ENCODE measurements at places on chromosomes 7 and 10.

DNA sequence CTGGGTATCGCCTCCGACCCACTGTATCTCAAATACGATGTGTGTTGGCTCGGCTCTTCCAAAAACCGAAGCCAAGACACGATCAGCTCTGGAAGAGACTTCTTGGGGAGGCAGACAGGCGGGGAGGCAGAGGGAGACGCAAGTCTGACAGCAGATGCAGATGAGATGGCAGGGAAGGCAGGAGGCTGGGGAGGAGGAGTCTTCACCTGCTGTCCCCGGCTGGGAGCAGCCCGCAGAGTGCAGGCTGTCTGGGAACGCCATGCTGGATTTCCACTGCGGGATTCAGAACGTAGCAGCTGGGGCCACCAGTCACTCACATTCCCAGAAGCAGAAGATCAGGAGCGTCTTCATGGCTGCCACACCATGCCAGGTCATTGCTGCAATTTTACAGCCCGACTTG is 29.4 kb downstream of the CTBP2 start:
- DNase-seq = no peak

DNA sequence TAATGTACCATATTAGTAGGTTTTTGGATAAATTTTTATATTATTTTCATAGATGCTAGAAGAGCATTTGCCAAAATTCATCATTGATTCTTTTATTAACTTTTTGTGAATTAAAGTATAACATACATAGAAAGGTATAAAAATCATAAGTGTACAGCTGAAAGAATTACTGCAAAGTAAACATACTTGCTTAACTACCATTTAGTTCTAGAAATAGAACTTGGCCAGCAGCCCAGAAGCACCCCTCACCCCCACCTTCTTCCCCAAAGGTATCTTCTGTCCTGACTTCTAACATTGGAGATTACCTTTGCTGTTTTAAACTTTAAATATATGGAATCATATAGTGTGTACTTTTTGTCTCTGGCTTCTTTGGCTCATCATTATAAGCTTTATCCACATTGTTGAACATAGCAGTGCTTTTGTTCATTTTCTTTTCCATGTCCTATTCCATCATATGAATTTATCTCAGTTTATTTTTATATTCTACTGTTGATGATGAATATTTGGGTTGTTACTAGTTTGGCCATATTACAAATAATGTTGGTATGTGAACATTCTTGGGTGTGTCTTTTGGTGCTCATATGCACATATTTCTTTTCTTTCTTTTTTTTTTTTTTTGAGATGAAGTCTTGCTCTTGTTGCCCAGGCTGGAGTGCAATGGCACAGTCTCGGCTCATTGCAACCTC is 142.8 kb downstream of the ADK start:
- no peak for DNase-seq

- no peak for DNase-seq
These were observed 434.8 kb upstream of the NPVF start for GRCh38 chr7:25662841-25663800.

DNA sequence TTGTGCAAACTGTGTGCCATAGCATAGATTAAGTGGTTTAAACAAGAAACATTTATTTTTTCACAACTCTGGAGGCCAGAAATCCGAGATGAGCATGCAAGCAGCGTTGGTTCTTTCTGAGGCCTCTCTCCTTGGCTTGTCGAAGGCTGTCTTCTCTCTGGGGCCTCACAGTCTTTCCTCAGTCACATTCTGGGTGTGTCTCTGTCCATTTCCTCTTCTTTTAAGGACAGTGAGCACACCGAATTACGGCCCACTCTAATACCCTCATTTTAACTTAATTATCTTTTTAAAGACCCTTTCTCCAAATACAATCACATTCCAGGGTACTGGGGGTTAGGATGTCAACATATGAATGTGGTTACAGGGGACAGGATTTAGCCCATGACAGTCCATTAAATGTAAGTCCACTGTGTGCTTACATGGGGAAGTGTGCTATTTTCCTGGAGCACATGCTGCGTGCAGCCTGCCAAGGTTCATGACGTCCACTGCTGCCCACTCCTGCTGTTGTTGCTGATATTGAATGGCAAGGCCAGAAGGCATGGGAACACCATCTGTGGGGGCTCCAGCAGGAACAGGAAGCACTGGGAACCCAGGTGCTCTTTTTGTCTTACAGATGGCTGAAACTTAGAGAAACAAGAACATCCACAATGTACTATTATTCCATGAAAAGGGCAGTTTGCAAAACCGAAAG is 365.5 kb downstream of the GALNT17 start:
- no peak for DNase-seq

GRCh38 chr7:116097365-116098009 is 66.9 kb upstream of the TFEC start:
- DNase-seq = no peak

- no peak for DNase-seq
These were observed 91.6 kb upstream of the KMT2E start for GRCh38 chr7:104922182-104923009.

- no peak for DNase-seq
These were observed 193.3 kb upstream of the KCND2 start for GRCh38 chr7:120079704-120080103.

- no peak for DNase-seq
These were observed 1195.8 kb downstream of the SORCS1 start for GRCh38 chr10:105968666-105969065.

GRCh38 chr10:121312587-121312986 is 285.7 kb downstream of the FGFR2 start:
- no peak for DNase-seq

DNA sequence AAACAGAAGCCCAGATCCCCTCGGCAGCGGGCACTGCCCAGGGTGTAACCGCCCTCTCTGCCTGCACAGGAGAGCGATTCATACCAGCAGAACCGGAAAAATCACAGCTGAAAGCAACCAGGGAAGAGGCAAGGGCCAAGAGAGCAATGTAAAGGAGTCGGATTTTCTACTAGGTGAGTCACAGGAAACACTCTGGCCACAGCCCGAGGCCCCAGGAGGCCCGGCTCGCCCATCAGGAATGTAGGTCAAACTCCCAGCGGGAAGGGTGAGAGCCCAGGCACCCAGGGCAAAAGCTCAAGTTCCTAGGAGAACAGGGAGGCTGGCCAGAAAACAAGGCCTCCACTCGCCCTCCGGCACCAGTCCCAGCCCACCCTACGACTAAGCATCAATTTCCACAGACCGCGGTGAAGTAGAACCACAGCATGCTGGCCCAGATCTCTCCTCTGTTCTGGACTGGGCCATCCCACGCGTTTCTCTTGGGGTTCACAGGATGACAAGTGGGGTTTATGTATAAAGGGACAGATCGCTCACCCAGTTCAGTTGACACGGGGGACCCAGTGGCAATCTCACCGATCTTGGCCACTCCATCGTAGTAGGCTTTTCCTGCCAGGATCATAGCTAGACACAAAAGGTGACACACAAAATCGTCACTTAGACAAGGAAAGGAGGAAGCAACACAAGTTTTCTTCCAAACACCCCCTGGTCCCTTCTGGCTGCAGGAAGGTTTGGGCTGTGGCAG is 46.2 kb downstream of the BAIAP2L1 start:
- DNase-seq = no peak

GRCh38 chr7:142847353-142847752 is 7.5 kb upstream of the EPHB6 start:
- no peak for DNase-seq

DNA sequence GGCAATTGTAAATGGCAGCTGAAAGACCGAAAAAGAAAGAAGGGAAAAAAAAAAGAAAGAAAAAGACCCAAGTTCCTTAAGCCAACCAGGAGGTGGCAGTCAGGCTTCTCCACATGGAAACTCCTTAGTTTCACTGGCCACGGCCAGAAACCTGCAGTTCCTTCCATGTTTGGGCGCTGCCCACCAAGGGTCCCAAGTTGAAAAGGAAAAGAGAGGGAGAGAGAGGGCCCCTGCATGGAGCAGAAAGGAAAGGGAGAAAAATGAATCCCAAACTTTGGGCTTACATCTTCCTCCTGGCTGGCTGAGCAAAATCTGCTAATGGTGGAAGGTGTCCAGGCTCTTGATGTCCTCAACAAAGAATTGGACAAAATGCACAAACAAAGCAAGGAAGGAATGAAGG is 31.8 kb upstream of the ABCA13 start:
- DNase-seq = no peak

DNA sequence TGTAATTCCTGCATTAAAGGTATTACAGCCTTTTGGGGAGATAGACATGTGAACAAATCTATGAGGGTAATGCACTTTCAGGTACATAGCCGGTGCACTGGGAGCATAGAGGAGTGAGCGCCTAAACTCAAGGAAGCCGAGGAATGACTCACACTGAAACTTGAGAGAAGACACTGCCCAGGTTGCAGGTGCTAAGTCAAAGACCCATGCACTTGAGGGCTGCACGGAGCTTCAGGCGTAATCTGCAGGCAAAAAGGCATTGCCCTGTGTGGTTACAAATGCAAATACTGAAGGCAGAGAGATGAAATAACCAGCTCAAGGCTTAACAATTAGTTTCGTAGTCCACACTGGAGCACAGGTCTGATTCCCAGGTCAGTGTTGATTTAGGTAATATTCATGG is 51.0 kb upstream of the OSBPL3 start:
- no peak for DNase-seq

- no peak for DNase-seq
These were observed 53.0 kb upstream of the RPA3 start for GRCh38 chr7:7771452-7771851.

GRCh38 chr10:124287071-124287685 is 131.5 kb downstream of the OAT start:
- no peak for DNase-seq

DNA sequence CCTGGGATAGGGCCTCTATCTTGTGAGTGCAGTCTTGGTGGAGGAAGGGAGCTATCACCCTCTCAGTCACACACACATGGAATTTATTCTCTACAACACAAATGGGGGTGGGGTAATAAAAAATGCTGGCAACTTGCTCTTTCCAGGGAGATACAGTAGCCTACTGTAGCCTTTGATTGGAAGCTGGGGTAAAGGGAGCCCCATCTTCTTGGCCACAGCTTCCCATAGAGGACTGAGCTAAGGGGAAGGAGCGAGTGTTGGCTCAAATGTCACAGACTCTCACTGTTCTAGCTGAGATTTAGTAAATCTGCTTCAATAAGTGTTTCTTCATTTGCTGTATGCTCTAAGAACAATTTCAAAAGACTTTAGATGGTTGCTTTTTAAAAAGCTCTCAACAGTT is 222.2 kb upstream of the CXCL12 start:
- no peak for DNase-seq

- no peak for DNase-seq
These were observed 37.8 kb downstream of the TBATA start for GRCh38 chr10:70747192-70747965.

DNA sequence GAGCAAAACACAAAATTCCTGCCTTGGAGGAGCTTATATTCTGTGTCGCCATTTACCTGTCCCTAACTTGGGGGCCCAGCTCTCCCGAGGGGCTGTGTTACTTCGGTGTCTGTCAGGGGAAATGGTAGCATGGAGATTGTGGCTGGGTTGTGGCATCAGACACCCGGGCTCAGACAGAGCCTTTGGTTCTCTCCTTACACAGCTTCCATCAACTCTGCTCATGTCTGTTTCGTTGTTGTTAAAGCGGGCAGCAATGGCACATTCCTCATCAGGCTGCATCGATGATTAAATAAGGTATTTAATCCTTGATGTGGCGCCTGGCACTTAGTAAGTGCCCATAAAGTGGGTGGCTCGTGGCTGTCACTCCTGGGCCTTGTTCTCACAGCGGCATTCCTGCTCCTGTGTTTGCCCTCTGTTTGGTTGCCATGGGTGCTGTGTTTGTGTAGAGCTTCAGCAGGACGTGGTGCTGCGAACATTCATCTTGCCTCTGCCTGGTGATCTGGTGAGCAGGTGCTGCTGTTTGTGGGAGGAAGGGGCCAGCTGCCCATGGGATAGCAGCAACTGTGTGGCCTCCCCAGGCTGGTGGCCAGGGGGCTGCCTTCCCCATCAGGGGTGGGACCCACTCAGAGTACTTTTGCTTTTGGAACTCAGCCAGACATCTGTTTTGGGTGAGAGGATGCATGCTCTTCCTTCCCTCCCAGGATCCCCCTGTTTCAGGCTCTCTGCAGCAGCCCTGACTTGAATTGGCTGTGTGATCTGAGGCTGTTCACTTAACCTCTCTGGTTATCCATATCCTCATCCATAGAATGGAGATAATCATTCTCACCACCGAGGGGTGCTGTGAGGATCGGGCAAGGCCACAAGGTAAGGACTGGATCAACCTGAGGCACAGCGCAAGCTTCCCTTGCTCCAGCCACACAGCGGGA is 207.2 kb upstream of the SVIL start:
- DNase-seq = no peak

GRCh38 chr10:132387764-132388210 is 9.2 kb upstream of the PWWP2B start:
- DNase-seq = peak; percentile 43

Data from stimulated activated CD8-positive, alpha-beta memory T cell treated with anti-CD3 and anti-CD28 coated beads, Interleukin-15, amount 100 ng/mL, for 4 hours (primary cell).